ENCODE measurements at places on chromosomes 5 and 9.

- DNase-seq, result no peak
Measured at GRCh38 chr5:121108725-121109124, 644.6 kb downstream of the PRR16 start.

DNA sequence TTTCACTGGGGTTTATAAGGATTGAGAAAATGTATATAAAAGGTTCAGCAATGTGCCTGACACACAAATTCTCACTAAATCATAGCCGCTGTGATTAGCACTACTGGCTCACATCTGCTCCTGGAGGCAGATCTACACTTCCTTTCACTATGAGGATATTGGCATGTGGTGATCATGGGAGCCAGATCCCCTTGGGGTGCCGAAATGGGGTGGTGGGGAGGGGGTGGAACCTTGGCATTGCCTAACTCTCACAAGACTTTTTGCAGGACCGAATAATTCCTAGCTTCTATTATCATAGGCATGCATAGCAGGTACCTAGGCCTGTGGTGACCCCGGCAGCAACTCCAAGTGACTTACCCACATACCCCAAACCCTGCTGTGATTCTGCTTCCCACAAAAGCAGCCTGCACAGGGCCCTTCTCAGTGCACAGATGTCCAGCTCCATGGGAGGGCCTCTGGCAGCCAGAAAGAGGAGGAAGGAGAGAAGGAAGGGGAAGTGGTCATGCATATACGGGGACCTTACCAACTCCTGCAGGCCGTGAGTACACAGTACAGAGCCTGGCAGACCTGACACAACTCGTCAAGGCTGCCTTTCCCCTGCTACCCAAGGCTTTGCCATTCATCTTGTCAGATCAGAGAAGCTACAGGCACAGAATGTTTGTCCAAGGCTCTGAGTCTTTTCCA lies 61.3 kb upstream of the IQGAP2 start:
- no peak for DNase-seq

- no peak for DNase-seq
Measured at GRCh38 chr5:137091472-137091871, 407.7 kb downstream of the SPOCK1 start.

GRCh38 chr5:96388176-96388575 lies 44.9 kb downstream of the PCSK1 start:
- no peak for DNase-seq

- no peak for DNase-seq
Measured at GRCh38 chr5:64165500-64166200, at the start of gene RNF180. Gene RNF180 (plus strand): TSS chr5:64165843. CDS start chr5:64200808, 34,965 bp downstream.

- DNase-seq, result no peak
Measured at GRCh38 chr9:99357575-99357974, 135.5 kb downstream of the SEC61B start.

- no peak for DNase-seq
Measured at GRCh38 chr5:132773601-132774355, 3.3 kb downstream of the SEPTIN8 start.

DNA sequence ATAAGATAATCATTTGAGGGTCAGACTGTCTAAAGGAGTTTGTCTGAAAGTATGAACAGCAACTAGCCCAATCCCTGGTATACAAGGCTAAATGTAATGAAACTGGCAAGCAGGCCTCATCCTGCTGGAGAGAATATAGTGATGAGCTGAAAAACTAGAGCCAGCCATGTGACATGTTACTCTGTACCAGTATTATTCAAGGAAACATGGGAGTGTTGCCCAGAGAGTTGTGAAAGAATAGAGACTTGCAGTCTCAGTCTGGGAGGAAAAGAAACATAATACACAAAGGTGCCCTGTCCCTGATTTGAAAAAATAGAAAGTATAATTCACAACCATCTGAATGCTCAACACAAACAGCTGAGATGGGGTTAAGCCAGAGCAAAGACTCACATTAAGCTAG lies 37.9 kb upstream of the HTR1A start:
- no peak for DNase-seq

DNA sequence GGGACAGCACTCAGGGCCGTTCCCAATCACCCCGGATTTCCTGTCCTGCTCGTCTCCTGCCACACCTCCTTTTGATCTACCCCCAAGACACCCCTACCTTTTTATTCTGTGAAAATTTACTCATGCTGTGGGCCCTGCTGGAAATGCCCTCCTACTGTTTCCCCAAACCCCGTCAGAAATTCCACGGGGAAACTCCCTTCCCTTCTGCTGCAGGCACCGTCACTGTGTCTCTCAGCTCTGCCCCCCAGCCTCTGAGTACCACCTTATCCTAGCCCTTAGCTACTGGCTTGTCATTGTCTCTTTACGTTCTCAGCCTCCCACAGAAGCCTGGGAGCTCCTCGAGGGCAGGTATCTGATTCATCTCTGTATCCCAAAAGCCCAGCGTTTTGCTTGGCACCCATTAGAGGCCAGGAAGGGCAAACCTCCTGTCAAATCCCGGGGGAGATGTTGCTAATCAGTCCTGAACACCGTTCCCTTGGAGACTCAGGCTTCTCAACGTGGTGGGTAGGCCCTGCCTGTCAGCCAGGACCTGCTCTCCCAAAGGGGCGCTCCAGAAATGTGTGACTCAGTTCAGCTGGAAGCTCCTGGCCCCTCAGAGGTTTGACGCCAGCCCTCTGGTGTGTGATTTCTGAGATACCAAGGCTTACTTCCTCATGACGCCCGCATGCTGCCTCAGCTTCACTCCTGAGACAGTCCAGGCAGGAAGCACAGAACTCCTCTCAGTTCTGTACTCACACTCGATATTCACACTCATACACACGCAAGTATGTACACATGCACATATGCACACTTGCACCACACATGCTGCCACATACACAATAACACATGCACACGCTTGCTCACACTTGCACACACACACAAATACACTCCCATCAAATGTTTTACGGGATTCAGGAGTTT lies 50.7 kb upstream of the GRHPR start:
- DNase-seq, result no peak

GRCh38 chr5:158695595-158696330 lies 404.0 kb downstream of the EBF1 start:
- peak; percentile 51 for DNase-seq

GRCh38 chr5:24112420-24112819 lies 532.4 kb downstream of the CDH10 start:
- DNase-seq, result no peak

GRCh38 chr9:1871626-1872419 lies 143.3 kb upstream of the SMARCA2 start:
- DNase-seq, result no peak

DNA sequence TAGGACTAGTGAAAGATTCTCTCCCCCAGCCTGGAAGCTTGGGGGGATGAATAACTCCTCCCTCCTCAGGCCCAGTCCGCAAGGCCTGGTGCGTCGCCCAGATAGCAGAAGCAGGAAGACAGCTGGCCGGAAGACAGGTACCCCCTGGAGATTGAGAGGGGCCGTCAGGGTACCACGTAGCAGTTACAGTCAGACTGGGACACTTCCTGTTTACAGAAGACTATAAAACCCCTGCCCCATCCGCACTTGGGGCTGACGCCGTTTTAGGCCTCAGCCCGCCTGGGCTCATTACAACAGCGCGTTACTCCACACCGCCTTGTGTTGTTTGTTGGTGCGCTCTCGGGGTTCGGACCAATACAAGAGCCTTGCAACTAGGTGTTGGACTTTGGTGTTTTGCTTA lies 15.4 kb downstream of the SEMA6A start:
- DNase-seq, result no peak

DNA sequence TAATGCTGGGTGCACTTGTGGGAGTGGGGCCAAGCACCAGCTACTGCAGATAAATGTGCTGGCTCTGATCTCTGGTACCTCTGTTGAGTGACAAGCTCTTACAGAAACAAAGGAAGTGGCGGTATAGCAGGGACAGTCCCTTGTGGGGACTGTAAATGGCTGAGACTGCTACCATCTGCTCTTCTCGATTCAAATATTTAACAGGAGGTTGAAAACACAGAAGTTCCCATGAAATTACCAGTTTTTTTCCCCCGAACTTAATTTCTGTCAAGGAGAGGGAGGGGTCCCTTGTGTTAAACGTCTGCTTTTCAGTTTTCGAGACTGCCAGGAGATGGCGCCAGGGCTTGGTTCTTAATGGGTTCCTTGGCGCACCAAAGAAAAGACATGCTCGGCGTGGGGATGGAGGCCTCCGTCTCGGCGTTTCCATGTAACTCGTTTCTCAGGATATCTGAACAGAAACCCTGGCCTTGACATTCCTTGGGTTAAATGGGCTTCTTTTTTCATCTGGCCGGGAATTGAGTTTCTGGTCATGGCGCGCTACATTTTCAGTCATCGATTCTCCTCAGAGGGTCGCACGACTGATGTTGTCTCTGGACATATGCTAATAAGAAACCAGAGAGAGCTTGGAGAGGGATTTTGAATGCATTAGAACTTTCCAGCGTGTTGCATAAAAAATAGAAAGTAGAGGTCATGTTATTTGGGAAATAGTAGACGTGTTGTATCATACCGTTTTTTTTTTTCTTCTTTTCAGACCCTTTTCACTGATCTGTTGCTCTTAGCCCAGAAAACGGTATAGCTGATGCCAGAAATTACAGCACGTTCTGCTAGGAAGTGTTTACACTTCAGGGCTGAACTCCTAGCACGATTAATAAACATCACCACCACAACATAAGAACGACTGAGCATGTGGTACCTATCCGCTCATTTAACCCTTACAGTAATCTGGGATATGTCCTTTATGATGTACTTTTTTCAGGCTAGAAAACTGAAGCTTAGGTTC lies 64.0 kb downstream of the CARTPT start:
- no peak for DNase-seq

DNA sequence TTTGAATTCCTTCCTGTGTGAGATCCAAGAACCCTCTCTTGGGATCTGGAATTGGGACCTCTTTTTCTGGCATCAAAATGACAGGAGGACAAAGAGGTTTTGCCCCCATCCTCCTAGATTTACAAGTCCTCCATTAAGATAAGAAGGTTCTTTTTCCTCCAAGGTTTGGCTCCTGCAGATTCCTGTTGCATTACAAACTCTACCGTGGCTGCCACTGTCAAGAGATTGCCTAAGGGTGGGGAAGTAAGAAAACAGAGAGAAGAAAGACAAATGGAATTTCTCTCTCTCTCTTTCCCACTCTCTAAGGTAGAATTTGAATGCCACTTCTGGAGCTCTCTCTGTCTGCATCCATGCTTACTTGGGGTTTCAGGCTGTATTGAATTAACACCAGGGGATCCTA lies 12.0 kb upstream of the SVEP1 start:
- no peak for DNase-seq

GRCh38 chr9:79665369-79665768 lies 93.6 kb downstream of the TLE4 start:
- no peak for DNase-seq

DNA sequence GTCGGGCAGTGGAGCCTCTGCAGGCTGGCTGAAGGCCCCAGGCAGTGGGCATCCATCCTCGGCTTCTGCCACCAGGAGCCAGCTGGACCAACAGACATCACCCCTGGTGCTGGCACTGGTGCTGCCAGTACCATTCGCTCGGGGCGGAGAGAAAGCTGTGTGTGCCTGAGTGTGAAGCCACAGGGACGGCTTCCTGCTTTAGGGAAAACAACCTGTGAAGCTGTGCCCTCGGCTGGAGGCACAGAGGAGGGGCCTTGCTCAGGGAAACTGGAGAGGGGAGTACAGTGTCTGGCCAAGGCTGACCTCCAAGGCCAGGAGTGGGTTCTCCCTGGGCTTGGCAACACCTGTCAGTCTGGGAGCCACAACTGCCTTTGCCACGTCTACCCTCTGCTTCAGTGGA lies 38.3 kb downstream of the NEK6 start:
- no peak for DNase-seq

DNA sequence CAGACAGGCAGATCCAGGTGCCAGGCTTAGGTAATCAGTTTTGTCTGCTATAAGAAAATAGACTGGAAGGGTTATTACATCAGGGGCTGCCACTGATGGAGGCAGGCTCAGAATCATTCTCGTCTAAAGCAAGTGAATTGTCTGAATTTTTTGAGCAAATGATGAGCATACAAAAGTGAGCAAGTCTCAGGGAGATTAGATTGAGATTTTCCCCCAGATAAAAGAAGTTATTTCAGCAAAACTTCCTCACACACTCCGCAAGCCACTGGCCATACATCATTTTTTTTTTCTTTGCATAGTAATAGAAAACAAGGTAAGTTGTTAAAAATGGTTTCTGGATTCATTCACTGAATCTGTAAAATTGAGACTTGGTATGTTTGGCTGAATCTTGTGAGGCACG lies 52.9 kb downstream of the ZNF462 start:
- DNase-seq, result no peak

DNA sequence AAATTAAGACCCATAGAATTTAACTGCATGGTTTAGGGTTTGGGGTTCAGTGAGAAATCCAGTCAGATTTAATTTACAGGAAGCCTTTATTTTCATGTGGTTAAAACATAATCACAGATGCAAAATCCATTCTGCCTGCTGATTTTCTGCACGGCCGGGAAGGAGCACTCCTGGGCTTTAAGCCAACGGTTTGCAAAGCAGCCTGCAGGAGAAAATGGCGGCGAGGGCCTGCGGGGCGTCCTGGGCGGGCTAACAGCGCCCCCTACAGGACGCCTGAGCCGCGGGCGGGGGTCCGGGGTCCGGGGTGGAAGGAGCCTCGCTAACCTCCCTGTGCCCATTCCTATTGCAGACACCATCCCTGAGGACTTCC lies 47.6 kb downstream of the THBS4 start:
- peak; percentile 20 for DNase-seq

DNA sequence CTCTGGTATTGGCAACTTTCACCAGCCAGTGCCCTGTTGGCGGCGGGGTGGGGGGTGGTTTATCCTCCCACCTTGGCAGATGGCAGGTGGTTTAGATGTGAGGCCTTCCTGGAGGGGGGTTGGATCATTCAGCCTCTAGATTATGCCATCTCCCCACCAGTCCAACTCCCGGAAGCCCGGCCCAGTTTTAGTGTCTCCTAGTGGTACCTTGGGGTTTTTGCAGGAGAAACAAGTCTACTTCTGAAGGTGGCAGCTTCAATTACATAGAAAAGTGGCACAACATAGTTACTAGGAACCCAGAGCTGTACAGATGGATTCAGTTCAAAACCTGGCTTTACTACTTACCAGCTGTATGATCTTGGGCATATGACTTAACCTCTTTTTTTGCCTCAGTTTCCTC lies 11.3 kb downstream of the PRLR start:
- no peak for DNase-seq

DNA sequence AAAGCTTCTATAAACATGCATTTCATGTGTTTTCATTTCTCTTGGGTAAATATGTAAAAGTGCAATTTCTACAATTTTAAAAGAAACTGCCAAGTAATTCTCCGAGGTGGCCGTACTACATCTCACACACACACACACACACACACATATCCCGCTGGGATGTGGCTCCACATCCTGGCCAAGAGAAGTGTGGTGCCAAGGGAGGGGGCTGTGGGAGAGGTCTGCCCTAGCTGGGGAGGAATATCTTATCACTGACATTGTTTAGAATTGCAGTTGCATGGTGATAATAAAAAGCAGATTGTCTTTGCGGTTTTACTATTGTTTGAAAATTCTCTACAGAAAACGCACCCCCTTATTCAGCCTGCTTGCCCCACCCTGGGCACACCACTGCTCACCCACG lies 558.4 kb downstream of the BNC2 start:
- DNase-seq, result no peak

- no peak for DNase-seq
Measured at GRCh38 chr5:6574111-6574510, 58.7 kb downstream of the NSUN2 start.

- DNase-seq, result peak; percentile 33
Measured at GRCh38 chr9:93302586-93303257, 118.8 kb downstream of the WNK2 start.

GRCh38 chr5:41968153-41968723 lies 43.2 kb downstream of the FBXO4 start:
- no peak for DNase-seq

GRCh38 chr5:1354576-1354975 lies 9.7 kb upstream of the CLPTM1L start:
- DNase-seq, result no peak

- no peak for DNase-seq
Measured at GRCh38 chr9:5721279-5722087, 92.6 kb downstream of the RIC1 start.
